ENCODE measurements at places on chromosomes 2 and 18.

- no peak for DNase-seq
Observed at GRCh38 chr2:219523031-219523671, 8.9 kb downstream of the ASIC4 start.

DNA sequence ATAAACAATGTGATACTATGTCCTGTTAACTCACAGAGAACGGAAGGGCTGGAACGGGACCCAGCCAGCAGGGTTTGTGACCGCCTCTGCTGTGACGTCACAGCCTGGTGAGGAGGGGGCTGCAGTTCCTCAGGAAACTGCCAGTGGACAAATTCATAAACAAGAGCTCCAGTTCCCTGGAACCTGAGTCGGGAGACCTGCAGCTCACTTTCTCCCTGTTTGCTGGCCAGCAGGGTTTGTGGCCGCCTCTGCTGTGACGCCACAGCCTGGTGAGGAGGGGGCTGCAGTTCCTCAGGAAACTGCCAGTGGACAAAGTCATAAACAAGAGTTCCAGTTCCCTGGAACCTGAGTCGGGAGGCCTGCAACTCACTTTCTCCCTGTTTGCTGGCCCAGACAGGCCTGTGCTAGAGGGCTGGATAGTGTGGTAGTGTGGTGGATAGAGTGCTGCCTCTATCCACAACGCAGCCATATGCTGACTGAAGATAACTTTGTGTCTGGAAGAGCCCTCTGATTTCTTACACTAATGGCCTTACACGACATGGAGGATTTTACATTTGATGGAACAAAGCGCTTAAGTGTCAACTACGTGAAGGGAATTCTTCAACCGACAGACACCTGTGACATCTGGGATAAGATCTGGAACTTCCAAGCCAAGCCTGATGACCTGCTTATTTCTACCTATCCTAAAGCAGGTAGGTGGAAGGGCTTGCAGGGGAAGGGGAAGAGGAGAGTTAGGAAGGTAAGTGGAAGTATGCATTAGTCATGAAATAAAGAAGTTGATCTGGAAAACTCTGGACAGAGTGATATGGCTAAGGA is at the start of gene SULT1C4:
SULT1C4 (plus strand) TSS at position 140 of the 816 bp plus-strand sequence; CDS start at position 524, 384 bp downstream.
- peak; percentile 58 for DNase-seq

DNA sequence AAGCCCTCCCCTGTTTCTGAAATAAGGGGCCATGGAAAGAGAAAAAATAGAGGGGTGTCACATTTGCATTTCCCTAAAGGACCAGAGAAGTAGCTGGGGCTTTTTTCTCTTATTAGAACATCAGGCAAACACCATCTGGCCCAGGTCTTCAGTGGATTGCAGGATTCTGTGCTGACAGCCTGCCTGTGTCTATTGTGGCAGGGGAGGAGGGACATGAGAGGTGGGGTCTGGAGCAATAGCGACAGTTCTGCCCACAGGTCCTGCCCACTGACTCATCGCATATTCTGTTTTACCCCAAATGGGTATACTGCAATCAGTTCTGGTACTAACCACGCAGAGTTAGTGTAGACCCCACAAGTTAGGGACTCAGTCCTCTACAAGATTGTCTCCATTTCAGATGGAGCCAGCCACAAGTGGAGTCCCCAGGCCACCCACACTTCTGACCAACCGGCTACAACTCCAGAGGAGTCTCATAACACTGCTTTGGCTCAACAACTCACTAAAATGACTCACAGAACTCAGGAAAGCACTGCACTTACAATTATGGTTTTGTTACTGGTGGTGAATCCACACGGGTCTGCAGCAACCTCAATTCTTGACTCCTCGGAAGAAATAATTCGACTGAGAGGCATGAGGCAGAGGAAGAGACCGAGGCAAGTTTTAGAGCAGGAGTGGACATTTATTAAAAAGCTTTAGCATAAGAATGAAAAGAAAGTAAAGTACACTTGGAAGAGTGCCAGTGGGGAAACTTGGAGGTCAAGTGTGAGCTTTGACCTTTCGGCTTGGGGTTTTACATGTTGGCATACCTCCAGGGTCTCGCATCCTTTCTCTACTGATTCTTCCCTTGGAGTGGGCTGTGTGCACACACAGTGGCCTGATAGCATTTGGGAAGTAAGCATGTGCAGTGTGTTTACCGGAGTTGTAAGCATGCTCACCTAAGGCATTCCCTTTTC is 146.4 kb upstream of the SPATS2L start:
- no peak for DNase-seq

DNA sequence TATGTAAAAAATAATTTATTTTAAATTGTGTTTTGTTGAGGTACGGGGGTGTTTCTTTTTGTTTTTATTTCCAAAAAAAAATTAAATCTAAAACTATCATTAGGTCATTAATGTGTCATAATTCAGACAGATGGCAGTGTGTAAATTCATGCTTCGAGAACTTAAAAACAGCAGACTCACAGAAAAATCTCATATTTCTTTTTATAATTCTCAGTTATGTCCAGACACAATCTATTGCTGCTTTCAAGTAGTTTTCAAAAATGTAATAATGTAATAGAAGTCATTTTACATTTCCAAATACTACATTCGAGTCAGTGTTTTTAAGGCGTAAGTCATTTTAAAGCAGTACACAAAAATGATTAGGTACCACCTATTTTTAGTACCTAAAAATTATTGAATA is 14.3 kb downstream of the IKZF2 start:
- no peak for DNase-seq

DNA sequence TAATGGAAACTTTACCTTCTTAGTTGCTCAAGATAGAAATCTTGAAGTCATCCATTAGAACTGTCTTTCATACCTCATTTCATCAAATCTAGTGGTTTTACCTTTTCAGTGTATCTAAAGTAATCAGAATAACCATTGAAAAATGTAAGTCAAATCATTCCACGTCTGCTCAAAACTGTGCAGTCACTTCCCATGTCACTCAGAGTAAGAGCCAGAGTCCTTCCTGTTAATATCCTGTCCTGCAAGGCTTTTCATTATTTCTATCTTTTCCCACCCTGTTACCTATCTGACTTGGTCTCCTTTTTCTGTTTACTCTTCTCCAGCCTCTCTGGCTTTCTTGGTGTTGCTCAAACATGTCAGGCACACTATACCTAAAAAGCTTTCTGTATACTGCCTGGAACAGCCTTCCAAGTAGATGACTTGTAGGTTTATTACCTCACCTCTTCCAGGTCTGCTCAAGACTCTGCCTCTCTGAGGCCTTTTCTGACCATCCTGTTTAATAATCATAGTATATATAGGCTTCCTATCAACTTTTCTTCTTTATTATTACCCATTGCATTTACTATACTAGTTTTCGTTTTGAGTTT is 3.4 kb downstream of the C2orf69 start:
- DNase-seq = no peak

- DNase-seq = no peak
Observed at GRCh38 chr2:218618102-218618860, 10.6 kb downstream of the PLCD4 start.

DNA sequence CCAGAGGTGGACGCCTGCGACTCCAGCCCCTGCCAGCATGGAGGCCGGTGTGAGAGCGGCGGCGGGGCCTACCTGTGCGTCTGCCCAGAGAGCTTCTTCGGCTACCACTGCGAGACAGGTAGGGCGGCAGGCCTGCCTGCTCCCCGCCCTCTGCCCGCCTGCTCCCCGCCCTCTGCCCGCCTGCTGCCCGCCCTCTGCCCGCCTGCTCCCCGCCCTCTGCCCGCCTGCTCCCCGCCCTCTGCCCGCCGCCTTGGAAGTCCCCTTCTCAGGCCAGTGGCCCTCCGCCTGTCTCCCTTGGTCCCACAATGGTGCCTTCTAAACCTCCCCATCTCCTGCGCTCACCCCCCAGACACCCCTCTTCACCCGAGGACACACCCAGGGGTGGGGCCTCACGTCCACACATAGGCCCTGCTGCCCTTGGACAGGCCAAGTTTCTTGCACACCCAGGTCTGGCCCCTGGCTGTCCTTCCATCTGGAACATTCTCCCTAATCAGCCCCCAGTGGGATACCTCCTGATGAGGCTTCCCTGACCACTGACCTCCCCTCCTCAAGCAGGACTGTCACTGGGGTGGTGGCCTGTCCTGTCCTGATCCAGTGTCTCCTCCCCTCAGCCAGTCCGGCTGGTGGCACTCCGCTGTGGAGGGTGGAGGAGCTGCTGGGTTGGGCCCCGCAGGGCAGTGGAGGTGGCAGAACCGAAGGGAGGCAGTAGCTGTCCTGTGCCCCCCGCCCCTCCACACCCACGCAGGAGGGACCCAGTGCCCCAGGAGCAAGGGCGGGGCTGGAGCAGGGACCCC is 37.9 kb downstream of the MTERF4 start:
- DNase-seq = no peak

DNA sequence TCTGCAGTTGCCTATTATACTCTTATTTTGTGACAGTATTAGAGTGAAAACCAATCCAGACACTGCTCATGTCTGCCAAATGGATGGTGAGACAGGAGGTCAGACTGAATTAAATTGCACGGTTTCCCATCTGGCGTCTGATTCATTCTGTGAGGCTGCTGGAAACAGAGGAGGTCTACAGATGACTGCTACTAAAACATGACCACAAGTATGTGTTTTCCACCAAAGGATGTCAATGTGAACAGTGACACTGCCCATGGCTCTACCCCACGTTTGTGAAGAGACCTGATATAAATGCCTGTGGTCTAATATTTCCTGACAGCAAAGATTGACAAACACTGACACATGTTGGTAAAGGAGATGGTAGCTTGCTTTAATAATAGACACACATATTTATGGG is 104.3 kb upstream of the ST6GAL2 start:
- DNase-seq = no peak

DNA sequence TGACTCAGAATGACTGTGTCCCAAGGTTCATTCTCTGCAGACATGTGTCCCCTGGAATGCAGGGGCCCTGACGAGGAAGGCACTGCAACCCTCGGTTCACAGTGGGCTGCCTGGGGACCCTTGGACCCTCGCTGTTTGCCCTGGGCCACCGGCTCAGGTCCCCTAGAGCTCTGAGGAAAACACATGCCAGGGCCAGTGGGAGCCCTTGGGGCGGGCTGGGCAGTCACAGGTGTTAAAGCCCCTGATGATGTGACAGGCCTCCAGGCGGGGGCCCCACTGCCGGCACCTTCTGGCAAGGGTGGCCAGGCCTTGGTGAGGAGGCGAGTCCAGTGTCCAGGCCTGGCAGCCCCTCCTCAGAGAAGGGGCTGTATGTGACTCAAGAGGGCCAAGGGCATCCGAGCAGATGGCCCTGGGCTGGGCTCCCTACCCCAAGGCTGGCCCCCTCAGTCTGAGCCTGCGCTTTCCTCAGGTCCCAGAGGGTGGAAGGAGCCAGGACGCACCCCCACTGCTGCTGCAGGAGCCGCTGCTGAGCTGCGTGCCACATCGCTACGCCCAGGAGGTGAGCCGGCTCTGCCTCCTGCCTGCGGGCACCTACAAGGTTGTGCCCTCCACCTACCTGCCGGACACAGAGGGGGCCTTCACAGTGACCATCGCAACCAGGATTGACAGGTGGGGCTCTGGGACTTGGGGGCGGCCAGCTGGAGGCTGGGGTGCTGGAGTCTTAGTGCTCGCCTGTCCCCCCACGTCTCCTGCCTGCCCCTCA is 11.1 kb downstream of the CAPN10 start:
- DNase-seq = no peak

DNA sequence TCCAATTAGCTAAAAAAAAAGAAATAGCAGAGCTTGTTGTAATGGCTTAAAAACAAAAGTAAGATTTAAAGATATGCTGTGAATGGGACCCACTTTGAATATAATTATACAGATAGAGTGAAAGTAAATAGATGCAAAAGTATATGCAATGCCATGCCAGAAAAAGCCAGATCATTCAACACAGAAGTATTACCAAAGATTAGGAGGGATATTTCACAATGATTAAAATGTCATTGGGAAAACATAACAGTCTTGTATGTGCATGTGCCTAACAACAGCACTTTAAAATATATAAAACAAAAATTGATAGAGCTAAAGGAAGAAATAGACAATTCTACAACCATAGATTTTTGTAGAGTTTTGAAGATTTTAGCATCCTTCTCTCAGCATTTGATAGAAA is 19.9 kb upstream of the SIGLEC15 start:
- DNase-seq = no peak

- peak; percentile 21 for DNase-seq
Observed at GRCh38 chr2:186422226-186422625, 63.8 kb upstream of the ZC3H15 start.

DNA sequence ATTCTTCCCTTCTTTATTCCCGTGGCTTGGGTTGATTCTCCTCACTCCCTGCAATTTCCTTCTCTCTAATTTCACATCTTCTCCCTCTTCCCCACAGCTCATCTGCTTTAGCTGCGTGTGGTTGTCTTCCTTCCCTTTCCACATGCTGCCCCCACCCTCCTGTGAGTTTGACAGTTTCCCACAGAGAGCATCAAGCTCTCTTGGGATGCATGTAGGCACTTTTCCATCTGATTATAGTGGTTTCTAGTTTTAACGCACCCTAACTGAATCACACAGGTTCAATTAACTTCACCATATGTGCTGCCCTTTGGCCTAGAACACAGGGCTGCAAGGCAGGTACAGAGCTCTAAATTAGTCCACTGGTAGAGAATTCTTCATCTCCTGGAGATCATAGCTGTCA is 110.5 kb downstream of the TACR1 start:
- no peak for DNase-seq

DNA sequence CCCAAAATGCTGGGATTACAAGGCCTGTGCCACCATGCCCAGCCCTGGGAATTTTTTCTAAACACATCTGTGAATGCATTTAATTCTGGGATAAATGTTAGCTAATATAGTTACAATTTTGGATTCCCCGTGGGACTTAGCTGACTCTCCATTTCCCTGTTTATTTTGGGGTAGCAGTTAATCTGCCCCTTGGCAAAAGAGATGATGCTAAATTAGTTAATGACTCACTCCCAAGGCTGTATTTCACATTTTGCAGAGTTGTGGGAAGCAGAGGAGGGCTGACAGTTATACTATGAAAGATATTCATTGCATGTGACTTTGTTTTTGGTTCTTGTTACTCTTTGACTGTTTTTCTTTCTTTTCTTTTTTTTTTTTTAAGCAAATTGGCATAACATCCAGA is 3.2 kb downstream of the MTHFD2 start:
- DNase-seq = no peak

GRCh38 chr2:222613715-222614331 is 42.1 kb downstream of the FARSB start:
- no peak for DNase-seq

GRCh38 chr2:235054475-235054874 is 102.7 kb downstream of the SH3BP4 start:
- no peak for DNase-seq

GRCh38 chr18:35749701-35750100 is 168.2 kb downstream of the GALNT1 start:
- no peak for DNase-seq

DNA sequence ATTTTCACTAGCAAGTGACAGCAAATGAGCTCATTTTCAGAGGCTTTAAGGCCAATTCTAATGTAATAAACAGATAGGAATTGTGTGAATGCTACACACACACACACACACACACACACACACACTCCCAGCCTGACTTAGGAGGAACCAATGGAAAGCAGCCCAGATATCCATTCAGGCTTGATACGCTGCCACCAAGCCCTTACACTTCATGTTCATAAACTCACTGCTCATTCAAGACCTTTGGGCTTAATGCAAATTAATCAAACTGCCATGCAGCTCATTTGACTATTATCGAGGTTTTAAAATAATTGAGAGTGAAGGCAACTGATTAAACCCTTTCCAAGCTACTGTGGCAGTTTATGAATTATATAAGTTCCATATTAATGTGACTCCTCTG is 298.9 kb upstream of the NCKAP5 start:
- no peak for DNase-seq

- DNase-seq = no peak
Observed at GRCh38 chr2:234491897-234492296, 5.0 kb downstream of the ARL4C start.

Measured in left ventricle myocardium inferior (tissue), 1 donor.